Forelimb muscle (tissue), 1 donor: ENCODE measurements at places on chromosomes 16 and 17.
A peak's percentile ranks its signal among the peaks of the same experiment; 100 is the strongest.

DNA sequence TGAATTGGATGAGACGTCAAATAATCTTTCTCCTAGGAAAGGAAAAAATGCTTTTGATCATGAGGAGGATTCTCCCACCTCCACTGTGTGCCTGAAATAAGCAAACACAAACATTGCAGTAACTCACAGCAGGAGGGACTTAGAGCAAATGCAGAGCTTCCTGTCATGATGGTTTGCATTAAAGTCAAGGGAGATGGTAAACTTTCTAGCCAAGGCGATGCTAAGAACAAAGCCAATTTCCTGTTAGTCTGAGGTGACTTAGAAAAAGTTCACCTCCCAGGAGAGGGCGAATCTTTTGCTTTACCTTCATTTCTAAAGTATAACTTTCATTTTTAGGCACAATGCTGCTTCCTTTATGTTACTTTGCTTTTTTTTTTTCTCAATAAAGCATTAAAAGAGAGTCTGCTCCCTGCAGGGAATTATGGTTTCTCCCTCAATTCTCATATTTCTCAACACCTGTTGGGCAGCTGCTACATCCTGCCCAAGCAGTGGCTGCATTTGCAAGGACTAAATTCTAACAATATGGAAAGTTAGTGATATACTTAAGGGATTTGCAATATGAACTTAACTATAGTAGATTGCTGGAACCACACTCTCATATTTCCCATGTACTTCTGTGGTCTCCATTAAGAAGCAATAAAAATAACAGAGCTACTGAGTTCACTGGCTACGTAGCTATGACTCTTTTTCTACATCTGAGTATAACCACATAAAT lies 175.6 kb downstream of the PCTP start:
- no peak for DNase-seq

GRCh38 chr17:36932694-36933511 lies 4.4 kb upstream of the LHX1 start:
- DNase-seq = no peak

- no peak for DNase-seq
These were observed 139.6 kb downstream of the XYLT1 start for GRCh38 chr16:17331071-17331607.

DNA sequence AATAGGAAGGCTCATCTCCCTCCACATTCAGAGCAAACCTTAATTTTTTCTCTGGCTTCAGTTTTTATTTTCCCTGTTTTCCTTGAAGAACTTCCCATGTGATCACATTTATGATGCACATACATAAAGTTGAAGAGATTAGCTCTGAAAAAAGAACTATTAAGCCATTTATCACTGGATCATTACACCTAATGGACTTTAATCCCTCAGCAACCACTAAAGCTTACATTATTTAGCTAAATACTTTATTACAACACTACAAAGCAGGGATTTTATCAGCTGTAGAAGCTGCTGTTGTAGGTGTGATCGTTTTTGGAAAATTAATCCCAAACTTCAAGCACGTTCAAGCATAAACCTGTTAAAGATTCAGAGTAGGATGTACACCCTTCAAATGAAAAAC lies 21.1 kb downstream of the SMYD4 start:
- DNase-seq = no peak

DNA sequence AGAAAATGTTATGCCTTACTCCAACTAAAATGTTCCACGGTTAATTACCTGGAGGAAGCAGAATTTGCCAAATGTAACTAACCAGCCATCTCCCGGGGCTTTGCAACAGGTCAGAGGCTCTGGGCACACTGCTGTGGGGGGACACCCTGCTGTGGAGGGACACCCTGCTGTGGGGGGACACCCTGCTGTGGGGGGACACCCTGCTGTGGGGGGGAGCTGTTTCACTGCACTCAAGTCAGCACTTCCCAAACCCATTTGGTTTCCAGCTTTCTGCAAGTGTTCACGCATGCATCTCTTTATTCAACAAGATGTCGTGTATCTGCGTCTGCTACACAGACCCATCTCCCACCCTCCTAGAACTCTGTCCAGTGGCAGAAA lies 239.5 kb downstream of the C16orf95 start:
- DNase-seq = no peak

DNA sequence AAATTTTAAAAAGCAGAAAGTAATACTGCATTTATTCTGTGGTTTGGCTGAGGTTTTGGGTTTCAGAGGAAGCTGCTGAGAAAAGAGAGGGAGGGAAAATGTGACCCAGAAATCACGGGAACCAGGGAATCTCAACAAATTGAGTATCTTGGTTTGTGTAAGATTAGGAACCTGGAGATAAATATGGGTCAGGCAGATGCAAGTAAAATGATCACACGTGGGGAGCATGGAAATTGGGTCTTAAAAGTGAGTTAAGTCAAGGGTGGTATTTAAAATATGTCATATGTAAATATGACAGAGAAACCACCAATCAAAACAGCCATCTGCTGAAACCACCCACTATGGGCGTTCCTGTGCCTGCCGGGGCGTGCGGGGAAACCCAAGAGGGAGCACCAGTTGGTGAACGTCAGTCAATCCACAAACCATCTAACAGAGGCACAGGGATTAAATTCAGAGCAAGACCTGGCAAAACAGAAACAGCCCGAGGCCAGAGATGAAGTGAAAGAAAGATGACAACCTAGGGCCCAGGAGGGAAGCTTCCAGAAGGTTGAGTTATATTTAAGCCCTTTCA lies 33.4 kb downstream of the CDH13 start:
- peak; percentile 20 for DNase-seq

- DNase-seq = no peak
These were observed 6.9 kb upstream of the NEUROD2 start for GRCh38 chr17:39614545-39615157.

GRCh38 chr17:49972486-49973270 lies 3.7 kb downstream of the DLX4 start:
- DNase-seq = no peak
